Stimulated activated naive CD8-positive, alpha-beta T cell treated with anti-CD3 and anti-CD28 coated beads, Interleukin-15, Interleukin-2, amounts not matched to agents 100 U/mL and 50 U/mL, for 24 hours (primary cell): ENCODE measurements at places on chromosomes 7 and 10.

- no peak for DNase-seq
Observed at GRCh38 chr10:79026341-79026761, 42.4 kb upstream of the ZMIZ1 start.

GRCh38 chr7:100933734-100934133 lies 15.6 kb upstream of the MUC3A start:
- no peak for DNase-seq

DNA sequence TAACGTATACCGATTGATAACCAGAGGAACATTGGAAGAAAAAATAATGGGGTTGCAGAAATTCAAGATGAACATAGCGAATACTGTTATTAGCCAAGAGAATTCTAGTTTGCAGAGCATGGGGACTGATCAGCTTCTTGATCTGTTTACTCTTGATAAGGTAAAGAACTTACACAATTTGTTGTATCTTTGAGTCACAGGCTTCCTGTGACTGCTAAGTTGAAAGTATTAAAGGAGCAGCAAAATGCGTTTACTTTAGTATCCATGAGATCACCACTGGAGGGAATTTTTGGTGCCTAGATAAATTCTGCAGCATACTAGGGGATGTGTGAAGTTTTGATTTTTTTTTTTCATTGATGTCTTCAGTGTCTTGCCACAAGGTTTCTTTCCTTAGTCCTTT lies 103.6 kb downstream of the BTAF1 start:
- no peak for DNase-seq

GRCh38 chr10:104417637-104418292 lies 64.1 kb downstream of the CFAP58 start:
- no peak for DNase-seq

DNA sequence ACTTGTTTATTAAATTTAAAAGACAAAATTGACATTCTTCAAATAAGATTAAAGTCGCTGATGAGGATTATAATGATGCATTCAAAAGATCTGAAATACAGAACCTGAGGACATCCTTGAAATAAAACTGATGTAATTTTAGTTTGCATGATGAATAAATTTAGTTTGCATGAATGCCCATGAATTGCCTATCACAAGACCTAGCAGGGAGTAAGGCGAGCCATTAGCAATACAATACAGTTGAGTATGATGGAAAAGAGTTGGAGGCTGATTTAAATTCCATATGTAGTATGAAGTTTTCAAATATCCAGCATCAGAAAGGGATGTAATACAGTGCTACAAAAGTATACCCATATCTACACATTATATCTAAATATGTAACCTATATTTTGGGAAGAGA lies 321.3 kb downstream of the CACNA2D1 start:
- DNase-seq, result no peak

- DNase-seq, result no peak
Observed at GRCh38 chr7:85829817-85830432, 643.1 kb upstream of the SEMA3D start.

GRCh38 chr10:2994221-2994961 lies 73.0 kb upstream of the PFKP start:
- DNase-seq, result no peak

- DNase-seq, result no peak
Observed at GRCh38 chr10:79093658-79094411, 25.1 kb downstream of the ZMIZ1 start.

DNA sequence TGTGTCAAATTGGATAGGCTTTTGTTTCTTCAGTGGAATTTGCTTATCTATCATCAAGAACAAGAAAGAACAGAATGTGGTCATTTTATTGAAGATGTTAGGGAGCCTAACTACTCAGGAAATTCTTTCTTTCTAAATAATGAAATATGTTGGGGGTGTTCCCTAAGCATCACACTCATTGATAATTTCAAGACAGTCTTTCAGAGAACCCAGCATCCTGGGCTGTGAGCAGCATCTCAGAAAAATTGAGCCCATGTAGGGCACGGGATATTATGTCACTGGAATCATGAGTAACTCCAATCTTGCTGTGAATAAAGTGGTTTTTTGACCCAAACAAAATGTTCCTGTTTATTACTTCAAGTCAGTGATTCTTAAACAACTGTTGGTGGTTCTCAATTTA lies 27.3 kb downstream of the PON1 start:
- no peak for DNase-seq

GRCh38 chr7:37826825-37827224 lies 21.6 kb upstream of the NME8 start:
- DNase-seq, result no peak

GRCh38 chr10:26755443-26755903 lies 58.0 kb downstream of the PDSS1 start:
- no peak for DNase-seq

DNA sequence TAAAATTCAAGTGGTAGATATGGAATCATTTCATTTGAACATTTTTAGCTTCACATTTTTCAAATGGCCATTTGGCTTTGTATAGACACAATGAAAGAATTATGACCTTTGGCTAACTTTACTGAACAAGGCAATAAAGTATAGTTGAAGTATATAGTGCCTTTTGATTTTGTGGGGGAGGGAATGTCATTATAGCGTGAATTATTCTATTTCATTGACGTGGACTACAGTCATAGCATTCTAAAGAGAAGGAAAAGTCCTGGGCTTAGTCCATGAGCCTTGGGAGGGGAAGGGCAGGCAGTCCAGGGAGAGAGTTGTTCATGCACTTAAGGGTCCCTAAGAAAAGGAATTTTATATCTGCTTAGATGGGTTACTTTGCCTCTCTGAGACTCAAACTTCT lies 181.4 kb upstream of the GPR26 start:
- DNase-seq, result no peak

DNA sequence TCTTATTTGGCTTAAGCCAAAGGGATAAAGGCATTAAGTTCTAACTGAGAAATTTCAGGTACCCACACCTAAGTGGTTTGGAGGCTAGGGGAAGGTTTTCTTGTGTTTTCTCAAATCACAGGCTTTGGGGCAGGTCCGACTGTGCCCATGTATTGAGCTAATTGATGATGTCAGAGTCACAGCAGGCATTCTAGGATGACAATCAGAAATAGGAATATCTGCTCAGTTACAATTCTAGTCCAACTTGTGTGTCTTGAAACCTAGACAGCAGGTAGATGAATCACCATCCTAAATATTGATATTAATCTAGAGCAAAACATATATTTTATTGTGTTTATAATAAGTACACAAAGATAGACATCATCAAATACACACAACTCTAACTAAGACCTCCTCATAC lies 2.3 kb upstream of the FHIP2A start:
- no peak for DNase-seq
